SK-MEL-5 (cell line): ENCODE measurements at places on chromosomes 16 and 17. TPM values are rescaled to one million over a fixed set of nuclear protein-coding genes. Genes with fewer than 3 reads are reported as not detected.
A peak's percentile ranks its signal among the peaks of the same experiment; 100 is the strongest.

Gene MYBBP1A
- total RNA-seq: 65.1 and 80.3 TPM in 2 replicates

DNA sequence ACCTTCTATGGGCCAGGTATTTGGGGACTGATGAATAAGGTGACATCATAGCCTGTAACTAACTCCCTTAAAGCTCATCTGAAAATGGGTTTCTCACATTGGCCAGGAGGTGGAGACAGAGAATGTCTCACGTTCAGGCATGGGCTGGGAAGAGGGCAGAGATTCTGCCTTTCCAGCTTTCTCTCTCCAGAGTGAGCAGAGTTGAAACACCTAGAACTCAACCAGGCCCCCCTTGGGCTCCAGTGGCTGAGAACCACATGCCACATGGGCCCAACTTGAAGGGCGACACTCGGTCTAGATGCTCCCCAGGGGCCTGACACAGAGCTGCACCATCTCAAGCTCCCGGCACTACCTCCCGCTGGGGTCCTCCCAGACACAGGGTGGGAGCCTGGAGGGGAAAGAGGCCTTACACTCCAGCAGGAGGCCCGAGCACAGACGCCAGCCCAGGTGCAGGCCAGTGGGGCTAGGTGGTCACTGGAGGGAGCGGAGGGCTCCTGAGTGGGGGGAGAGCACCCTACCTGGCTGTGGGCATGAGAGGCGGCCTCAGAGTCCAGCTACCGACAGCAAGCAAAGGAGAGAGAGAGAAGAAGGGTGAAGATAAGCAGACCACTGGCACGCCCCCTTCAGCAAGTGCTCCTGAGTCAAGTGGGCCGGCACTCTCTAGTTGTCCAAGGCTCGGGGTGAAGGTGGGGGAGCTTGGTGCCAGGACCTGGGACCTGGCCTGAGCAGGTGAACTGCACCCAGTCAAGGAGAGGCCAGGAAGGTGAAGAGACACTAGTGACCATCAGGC is 55.9 kb downstream of the MYO18A start:
- peak; percentile 80 for DNase-seq

Gene GPR142
- total RNA-seq: not detected in 2 replicates

DNA sequence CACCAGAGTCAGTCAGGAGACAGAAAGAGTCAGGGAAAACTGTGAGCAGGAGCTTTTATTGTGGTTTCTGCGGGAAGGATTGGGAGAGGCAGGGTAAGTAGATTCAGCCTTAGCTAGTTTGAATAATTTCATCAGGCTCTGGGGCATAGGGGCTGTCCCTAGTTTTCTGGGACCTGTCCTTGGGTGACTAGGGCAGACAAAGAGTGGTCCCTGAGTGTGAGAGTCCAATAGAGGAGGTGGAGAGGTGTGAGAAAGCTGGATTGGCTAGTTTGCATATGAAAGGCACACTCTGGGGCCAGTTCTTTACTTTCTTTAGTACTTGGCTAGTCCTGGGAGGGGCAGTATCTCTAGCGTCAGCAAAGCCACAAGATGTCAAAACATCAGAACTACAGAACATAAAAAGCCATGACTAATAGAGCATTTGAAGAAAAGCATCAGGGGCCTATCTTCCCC is 255.6 kb downstream of the HS3ST3A1 start:
- DNase-seq: peak; percentile 22
